ENCODE measurements at places on chromosomes 2 and 18. TPM values are rescaled to one million over a fixed set of nuclear protein-coding genes. Genes with fewer than 3 reads are reported as not detected.

DNA sequence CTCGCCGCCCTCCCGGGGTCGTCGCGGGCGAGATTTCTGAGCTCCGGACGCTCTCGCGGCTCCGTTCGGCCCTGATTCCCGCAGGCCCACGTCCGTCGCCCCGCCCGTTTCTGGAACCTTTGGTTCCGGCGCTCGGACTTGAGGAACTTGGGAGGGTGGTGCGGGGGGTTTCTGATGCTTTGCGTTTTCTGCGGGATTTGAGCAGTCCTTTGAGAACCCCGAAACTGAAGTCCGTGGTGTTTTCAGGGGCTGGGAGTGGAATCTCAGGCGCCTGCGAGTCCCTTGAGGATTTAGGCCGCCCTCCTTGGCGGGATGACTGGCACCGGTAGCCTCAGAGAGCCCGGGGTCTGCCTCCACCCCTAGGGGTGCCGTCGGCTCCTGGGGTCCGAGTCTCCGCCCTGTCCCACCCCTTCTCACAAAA lies 336 bp downstream of the THNSL2 start:
- H3K27ac ChIP-seq, result peak overlapping the region; percentile 56
- H3K27me3 ChIP-seq, result no peaks in the 10 kb centered on the region
- H3K4me3 ChIP-seq, result peak overlapping the region; percentile 88
- peaks cover 7% of the 10 kb centered on the region for H3K4me1 ChIP-seq
- H3K36me3 ChIP-seq, result no peaks in the 10 kb centered on the region

GRCh38 chr2:68588589-68588988 lies 54.8 kb upstream of the PROKR1 start:
- no peaks in the 10 kb centered on the region for H3K27me3 ChIP-seq
- no peak for DNase-seq
- H3K36me3 ChIP-seq, result no peaks in the 10 kb centered on the region
- no peak overlapping the region for H3K4me3 ChIP-seq

DNA sequence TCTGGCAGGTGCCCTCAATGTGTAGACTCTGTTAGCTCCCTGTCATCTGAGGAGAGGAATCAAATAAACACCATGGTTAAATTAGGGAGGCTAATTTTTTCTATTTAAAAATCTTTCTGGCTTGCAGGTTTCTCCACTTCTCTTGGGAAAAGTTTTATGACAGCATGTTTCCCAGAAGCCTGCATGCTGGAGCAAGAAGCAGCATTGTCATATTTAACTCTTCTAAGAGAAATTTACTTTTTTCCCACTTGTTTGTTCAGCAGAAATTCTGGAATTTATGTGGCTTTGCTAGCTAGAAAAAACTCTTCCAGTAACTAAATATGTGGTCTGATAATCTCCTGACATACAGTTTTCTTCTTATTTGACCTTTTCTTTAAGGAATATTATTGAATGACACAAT lies 230.5 kb downstream of the PARD3B start:
- DNase-seq, result no peak
- H3K36me3 ChIP-seq, result no peaks in the 10 kb centered on the region
- H3K27me3 ChIP-seq, result no peaks in the 10 kb centered on the region
- H3K4me1 ChIP-seq, result no peaks in the 10 kb centered on the region
- H3K27ac ChIP-seq, result no peak overlapping the region

GRCh38 chr2:120423167-120423943 lies 77.4 kb downstream of the INHBB start:
- peaks cover 9% of the 10 kb centered on the region for H3K4me1 ChIP-seq
- no peak overlapping the region for H3K27ac ChIP-seq
- H3K27me3 ChIP-seq, result no peaks in the 10 kb centered on the region
- H3K4me3 ChIP-seq, result no peak overlapping the region
- peak; percentile 12 for DNase-seq

- no peaks in the 10 kb centered on the region for H3K27me3 ChIP-seq
- no peak overlapping the region for H3K4me3 ChIP-seq
- no peak overlapping the region for H3K27ac ChIP-seq
- H3K36me3 ChIP-seq, result no peaks in the 10 kb centered on the region
These were observed 64.1 kb downstream of the CHRNA1 start for GRCh38 chr2:174699993-174700766.

- peak overlapping the region; percentile 85 for H3K27ac ChIP-seq
- H3K27me3 ChIP-seq, result no peaks in the 10 kb centered on the region
- H3K4me3 ChIP-seq, result peak overlapping the region; percentile 86
- H3K4me1 ChIP-seq, result peaks cover 9% of the 10 kb centered on the region
- H3K36me3 ChIP-seq, result no peaks in the 10 kb centered on the region
These were observed 566 bp upstream of the CMPK2 start for GRCh38 chr2:6866275-6866671.

The LOXHD1 gene
- polyA plus RNA-seq, result 59.4 TPM

The STRADB gene
- polyA plus RNA-seq, result 29.9 TPM

The GCG gene
- polyA plus RNA-seq, result not detected

DNA sequence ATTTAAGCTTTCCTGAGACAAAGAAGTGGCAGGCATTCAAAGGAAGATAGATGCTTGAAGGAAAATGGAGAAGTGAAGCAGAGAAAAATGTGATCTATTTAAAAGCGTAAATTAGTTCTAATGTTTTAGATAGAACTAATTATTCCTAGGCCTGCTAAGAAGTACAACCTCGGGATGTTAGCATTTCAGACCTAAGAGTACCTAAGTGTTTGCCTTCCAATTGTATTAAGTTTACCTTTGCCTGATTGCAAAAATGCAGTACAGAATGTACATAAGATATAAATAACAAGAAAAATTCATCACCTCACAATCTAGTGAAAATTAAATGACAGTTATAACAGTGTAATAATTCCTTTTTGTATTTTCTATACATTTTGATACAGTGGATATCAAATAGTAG lies 71.1 kb upstream of the HNMT start:
- no peaks in the 10 kb centered on the region for H3K4me1 ChIP-seq
- no peaks in the 10 kb centered on the region for H3K36me3 ChIP-seq
- H3K27ac ChIP-seq, result no peak overlapping the region
- no peak overlapping the region for H3K4me3 ChIP-seq

The CHRND gene
- polyA plus RNA-seq, result 0.63 TPM

DNA sequence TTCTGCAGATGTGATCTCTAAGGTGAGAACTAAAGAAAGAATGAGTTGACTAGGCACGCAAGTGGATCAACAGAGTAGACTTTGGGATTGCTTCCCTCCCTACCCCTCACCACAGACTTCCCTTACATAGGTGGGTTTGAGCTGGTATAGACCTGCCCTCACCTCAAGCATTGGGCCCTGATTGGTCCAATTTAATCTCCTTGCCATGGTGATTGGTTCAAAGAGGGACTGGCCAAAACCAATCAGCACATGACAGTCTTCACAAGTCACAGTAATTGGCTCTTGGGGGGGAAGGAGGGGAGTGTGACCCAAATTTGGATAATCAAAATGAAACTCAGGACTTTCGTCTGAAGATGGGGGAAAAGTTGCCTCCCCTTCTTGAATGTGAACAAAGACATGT lies 36.6 kb upstream of the LNPK start:
- no peaks in the 10 kb centered on the region for H3K27me3 ChIP-seq
- H3K4me1 ChIP-seq, result no peaks in the 10 kb centered on the region
- no peak overlapping the region for H3K27ac ChIP-seq
- no peaks in the 10 kb centered on the region for H3K36me3 ChIP-seq
- peak; percentile 22 for DNase-seq
- no peak overlapping the region for H3K4me3 ChIP-seq

- H3K27me3 ChIP-seq, result no peaks in the 10 kb centered on the region
- H3K4me3 ChIP-seq, result no peak overlapping the region
- DNase-seq, result no peak
- no peaks in the 10 kb centered on the region for H3K36me3 ChIP-seq
- H3K4me1 ChIP-seq, result no peaks in the 10 kb centered on the region
These were observed 268.8 kb downstream of the ARHGAP15 start for GRCh38 chr2:143397884-143398614.

The CXCR1 gene
- 0.61 TPM for polyA plus RNA-seq

The WDR33 gene
- 57.4 TPM for polyA plus RNA-seq

All from testis (tissue), 5 donors.